ENCODE measurements at places on chromosomes 7 and 10. TPM values are rescaled to one million over a fixed set of nuclear protein-coding genes. Genes with fewer than 3 reads are reported as not detected.

DNA sequence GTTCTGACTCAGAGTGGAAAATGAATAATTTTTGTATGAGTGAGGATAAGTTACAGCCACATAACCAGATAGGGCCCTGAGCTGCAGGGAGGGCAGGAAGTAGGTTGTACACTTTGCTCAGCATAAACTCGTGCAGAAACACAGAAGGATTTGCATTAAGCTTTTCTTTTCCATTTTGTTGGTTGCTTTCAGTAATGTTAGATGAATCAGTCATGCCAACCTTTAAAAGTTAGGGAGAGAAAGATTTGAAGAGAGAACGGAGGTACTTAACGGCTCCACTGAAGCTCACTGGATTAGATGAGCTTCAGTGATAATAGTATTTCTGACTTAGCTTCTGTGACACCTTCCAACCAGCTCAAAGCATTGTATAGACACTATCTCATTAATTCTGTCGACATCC is 348.1 kb downstream of the GATA3 start:
- DNase-seq = no peak

- DNase-seq = no peak
These were observed 7.6 kb downstream of the TMEM184A start for GRCh38 chr7:1548438-1548831.

DNA sequence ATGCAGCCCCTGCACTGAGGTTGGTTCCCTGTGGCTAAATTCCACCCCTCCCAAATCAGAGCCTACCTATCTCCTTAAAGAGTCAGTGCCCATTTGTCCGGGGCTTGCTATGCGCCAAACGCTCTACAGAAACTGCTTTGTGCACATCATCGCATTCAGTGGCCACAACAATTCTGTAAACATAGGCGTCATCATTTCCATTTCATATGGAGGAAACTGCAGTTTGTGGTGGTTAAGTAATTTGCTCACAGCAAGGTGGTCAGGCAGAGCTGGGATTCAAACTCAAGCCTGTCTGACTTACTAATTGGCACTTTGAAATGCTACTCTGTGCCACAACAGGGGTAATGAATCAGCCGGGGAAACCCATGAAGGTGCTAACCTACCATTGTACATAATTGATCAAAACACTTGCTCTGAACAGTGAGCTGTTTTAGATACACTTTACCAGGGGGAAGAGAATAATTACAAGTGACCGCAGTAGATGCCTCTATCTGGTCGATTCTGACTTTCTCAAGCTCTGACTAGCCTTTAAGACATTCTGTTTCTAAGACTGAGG is 775.5 kb downstream of the LRMDA start:
- no peak for DNase-seq

DNA sequence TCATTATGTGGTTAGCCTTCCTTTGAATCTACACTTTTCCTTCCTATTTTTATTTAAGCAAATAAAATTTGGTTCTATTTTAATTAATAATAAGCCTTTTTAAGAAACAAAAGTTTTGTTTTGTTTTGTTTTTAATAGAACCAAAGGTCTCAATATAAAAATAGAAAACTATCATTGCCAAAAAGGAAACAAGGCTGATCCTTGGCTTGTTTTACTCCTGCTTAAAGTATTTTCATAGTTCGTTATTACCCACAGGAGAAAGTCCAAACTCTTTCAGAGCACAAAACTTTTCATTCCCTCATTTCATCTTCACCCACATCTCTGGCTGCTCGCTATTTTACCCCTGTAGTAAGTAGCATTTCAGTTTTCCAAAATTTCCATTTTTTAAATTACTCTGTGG is 374.8 kb downstream of the SEMA3D start:
- DNase-seq = no peak

The PON1 gene
- 2.3 TPM for total RNA-seq

The UCMA gene
- total RNA-seq = not detected

The ADAP1 gene
- 10.7 TPM for total RNA-seq

The LRRN3 gene
- 1.7 TPM for total RNA-seq
